Adipocyte (in vitro differentiated cells): ENCODE measurements at places on chromosomes 5 and 9.
A peak's percentile ranks its signal among the peaks of the same experiment; 100 is the strongest.

DNA sequence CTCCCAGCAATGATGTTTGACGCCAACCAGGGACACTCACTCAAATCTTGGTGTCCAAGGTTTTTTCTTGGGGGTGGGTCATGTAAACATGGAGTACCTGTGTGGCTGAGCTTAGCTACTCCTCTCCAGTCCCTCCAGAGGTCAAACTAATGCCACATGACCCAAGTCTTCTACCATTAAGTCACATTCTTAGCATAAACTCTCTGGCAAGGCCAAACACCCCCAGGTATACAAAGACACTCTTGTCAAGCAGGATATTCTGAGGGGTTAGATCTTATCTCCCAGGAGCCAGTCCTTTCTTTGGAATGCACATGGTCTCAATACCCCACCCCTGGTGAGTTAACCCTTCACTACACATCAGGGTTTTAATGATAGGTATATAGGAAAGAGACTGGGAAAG is 161.4 kb downstream of the PDZD2 start:
- no peak for DNase-seq

GRCh38 chr9:76926324-76926741 is 20.4 kb upstream of the PRUNE2 start:
- DNase-seq = peak; percentile 80

DNA sequence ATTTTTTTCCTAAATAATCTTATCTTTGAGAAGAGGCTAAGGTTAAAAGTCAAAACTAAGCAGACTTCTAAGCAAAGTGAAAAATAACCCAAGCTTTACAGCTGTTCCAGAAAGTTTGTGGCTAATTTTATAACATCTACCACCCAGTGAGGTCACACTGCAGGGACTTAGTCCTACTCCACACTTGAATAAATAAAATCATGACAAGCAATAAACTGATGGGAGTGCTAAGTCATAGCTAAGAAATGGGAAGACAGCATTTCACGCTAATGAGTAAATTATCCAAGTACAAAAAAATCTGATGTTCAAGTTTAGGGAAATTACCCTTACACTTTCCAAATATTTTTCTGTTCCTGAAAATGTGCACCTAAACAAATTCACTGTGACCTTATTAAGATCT is 47.7 kb downstream of the ZNF608 start:
- DNase-seq = no peak

DNA sequence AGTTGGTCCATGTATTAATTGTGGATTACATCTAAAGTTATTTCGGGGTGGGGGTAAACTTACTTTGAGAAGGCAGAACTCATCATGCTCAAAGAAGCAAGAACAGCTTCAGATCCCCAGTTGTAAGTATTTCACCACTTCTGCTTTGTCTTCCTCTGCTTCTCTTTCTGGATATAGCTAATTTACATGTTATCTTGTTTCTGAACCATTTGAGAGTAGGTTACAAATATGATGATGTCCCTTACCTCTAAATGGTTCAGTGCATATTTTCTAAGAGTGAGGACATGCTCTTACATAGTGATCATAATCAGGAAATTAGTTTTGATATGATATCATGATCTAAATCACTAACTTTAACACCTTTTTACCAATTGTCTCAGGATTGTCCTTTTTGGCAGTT is 11.9 kb downstream of the TRIO start:
- DNase-seq = no peak

DNA sequence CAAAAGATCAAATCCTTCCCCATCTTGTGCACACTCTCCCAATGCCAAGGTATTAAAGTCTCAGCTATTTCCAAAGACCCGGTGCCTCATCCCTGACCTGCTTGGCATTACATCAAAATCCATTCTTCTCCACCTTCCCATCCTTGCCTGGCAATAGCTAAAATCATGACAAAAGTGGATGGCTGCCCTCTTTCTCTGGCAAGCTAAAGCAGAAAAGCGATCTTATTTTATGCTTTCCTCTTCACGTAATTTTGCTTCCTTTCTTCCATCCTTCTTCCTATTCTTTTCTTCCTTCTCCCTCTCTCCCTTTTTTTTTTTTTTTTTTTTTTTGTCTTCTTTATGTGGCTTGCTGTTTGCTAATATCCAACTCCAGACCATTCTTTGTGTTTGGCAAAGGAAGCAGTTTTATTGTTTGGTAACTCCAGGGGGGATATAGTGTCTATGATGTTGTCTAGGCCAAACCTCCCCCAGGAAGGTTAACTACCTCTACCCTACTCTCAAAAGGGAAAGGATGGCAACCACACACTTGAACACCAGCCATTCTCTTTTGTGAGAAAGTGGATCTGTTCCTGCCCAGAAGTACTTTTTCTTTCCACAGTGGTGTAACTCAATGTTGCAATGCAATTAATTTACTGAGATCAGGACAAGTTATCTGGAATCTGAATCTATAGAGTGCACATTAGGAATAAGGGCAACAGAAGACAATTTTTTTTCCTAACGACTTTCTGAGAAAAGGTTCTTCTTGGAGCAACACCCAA is 120.9 kb upstream of the TMEM161B start:
- no peak for DNase-seq

- DNase-seq = peak; percentile 51
Observed at GRCh38 chr9:112789473-112789872, 38.9 kb downstream of the SNX30 start.

- no peak for DNase-seq
Observed at GRCh38 chr5:113373426-113373825, 61.4 kb downstream of the TSSK1B start.

GRCh38 chr9:36407122-36407723 is 7.2 kb upstream of the RNF38 start:
- peak; percentile 83 for DNase-seq

DNA sequence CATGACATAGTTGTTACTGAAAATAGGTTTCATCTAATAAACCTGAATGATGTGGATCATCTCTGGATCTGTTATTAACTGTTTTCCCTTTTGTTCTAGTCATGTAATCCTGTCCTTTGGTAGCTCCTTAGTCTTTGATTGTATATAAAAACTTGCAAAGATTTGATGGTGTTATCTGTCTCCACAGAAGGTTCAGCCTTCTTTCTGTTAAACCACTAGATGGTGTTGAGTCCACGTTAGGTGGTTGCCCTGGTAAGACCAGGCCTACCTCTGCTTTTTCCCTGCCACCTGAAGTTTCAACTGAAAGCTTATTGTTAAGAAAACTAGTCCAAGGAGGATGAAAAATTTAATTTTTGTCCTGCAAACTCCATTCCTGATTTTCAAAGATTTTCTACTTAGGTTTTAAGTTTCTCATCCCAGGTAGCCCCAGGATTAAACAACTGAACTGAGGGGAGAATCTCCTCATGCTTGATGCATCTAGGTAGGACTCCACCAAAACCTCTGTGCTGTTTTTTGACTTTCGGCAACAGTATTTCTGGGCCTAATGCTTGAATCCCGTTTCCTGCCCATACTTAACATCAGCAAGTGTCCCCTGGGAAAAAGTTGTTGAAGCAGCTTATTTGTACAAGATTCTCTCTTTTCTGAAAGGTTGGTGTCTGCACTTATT is 68.5 kb downstream of the RICTOR start:
- DNase-seq = no peak

GRCh38 chr5:96522635-96523355 is 89.7 kb upstream of the PCSK1 start:
- DNase-seq = no peak

GRCh38 chr5:154071799-154072413 is 33.1 kb downstream of the MFAP3 start:
- DNase-seq = no peak

DNA sequence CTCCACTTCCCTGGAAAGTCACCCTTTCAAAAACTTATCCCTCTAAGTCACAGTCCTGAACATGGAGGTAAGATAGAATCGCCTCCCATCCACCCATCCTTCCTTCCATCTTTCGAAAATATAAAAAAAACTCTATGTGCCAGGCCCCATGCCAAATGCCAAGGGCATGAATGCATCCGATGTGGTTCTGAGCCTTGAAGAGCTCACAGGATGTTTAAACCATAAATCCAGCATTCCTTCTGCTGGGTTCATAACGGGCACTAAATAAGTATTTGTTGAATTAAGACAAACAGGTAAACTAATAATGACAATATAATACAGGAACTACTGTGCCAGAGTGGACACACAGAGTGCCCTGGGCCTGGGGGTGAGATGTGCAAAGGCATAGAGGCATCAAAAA is 147.3 kb downstream of the TTLL11 start:
- DNase-seq = peak; percentile 43

DNA sequence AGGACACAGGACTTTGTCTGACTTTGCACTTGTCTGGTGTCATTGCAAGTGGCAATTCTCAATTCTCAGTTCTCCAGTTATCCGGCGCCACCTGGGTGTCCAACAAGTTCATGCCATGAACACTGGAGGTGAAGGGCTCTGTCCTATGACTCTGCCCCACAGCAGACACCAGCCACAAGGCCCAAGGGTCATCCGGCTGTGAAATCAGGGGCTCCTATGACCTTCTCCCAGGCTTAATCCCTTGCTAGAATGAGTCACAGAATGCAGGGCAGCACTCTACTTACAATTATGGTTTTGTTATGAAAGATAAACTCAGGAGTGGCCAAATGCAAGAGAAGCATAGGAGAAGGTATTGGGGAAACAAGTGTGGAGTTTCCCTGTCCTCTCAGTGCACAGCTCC is 392.0 kb downstream of the GADD45G start:
- DNase-seq = no peak

- peak; percentile 63 for DNase-seq
Observed at GRCh38 chr9:133163504-133164172, at the start of gene GBGT1. Gene GBGT1, minus strand, starts transcription at chr9:133163914. Its CDS starts 1,502 bp downstream, at chr9:133162412.

- no peak for DNase-seq
Observed at GRCh38 chr9:128902351-128903078, 18.3 kb upstream of the PHYHD1 start.

DNA sequence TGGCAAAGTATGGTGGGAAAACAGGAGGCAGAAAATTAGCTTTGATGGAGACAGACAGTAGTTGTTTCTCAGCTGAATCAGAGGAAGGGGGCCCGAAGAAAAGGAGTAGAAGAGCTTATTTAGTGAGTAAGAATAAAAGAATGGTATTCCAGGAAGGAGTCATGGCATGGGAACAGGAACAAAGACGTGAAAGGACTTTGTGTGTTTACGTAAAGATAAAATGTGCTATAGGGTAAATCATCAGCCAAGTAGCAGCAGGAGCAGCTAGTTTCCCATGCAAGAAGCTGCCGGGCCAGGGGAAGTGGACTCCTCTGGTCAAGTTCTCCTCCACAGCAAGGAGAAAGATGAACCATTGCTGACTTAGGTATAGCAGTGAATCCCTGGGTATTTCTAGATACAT is 454.5 kb downstream of the HINT1 start:
- peak; percentile 40 for DNase-seq

DNA sequence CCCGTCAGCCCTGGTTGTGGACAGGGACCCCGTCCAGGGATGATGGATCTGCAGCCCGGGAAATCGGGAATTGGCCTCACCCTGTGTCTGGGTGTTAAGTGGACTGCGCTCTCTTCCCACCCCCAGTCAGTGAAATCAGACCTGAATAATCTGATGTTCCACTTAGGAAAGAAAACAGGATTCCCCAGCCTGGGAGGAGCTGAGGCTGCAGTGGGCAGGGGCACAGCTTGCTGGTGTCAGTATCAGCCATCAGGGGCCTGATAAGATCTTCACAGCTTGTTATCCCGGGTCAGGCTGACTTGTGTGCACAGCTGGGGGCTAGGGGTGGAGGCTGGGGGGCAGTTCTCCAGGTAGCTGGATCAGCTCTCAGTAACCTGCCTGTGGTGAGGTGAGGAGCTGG is 29.1 kb downstream of the LMX1B start:
- DNase-seq = no peak

GRCh38 chr5:78570646-78571045 is 77.9 kb downstream of the LHFPL2 start:
- no peak for DNase-seq

- no peak for DNase-seq
Observed at GRCh38 chr5:55021821-55022220, 2.2 kb upstream of the GZMK start.

- DNase-seq = no peak
Observed at GRCh38 chr5:52148679-52149078, 639.0 kb upstream of the ITGA1 start.

DNA sequence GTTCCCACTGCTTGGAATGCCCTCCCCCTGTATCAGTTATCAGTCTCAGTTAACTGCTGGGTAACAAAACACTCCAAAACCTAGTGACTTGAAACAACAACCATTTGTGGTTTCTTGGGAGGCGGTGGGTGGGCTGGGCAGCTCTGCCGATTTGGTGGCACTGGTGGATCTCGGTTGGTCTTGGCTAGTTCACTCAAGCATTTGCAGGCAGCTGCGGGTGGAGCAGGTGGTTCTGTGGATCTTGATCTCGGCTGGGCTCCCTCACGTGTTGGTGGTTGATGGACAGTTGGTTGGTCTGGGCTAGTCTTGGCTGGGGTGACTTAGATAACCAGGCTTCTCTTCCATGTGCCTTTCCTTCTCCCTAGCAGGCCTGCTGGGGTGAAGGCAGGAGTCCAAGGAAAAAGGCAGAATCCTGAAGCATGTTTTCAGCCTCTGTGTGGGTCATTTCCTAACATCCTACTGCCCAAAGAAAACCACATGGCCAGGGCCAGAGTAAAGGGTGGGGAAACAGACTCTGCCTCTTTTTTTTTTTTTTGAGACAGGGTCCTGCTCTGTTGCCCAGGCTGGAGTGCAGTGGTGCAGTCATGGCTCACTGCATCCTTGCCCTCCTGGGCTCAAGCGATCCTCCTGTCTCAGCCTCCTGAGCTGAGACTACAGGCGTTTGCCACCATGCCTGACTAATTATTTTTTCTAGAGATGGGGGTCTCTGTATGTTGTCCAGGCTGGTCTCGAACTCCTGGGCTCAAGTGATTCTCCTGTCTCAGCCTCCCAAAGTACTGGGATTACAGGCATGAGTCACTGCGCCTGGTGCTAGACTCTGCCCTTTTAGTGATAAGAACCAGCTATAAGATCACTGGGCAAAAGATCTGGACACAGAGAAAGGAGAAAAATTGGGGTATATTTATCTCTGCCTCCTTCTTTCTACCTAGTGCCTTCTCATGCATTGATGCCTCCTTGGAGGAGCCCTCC is 183.7 kb downstream of the RGS3 start:
- DNase-seq = no peak

- DNase-seq = no peak
Observed at GRCh38 chr5:98535901-98536300, 237.6 kb upstream of the RGMB start.

DNA sequence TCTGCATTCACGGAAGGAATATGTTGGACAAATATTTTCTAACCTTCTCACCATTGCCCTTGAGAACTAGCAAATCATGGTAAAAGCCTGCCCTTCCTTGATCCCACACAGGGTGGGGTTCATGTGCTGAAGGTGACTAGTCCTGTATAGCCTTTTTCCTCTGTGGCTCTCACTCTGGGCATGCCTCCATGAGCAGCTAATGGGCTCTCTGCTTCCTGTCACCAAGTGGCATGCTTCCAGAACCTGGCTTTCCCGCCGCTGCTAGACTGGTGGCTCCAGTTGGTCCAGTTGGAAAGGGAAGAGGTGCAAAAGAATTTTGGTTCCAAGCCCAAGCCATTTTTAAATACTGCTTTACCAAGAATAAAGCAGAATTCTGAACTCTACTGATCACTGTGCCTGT is 35.5 kb downstream of the FBXO10 start:
- DNase-seq = no peak

DNA sequence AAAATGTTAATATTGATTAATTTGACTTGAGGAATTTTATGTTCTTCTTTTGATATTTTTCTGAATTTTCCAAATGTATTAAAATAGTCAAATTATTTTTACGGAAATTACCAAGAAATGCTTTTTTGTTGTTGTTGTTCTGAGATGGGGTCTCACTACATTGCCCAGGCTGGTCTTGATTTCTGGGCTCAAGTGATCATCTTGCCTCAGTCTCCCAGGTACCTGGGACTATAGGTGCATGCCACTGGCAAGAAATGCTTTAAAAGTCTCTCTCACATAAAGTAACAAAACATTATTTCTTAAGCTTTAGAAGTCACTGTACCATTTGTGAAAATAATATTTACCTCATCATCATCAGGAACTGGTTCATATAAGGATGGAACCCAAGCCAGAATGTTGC is 43.0 kb upstream of the ELOVL7 start:
- no peak for DNase-seq
